Cortex of kidney (tissue), 1 donor: ENCODE measurements at places on chromosomes 7 and 10.

GRCh38 chr10:97095701-97096260 lies 90.0 kb downstream of the SLIT1 start:
- DNase-seq = no peak

DNA sequence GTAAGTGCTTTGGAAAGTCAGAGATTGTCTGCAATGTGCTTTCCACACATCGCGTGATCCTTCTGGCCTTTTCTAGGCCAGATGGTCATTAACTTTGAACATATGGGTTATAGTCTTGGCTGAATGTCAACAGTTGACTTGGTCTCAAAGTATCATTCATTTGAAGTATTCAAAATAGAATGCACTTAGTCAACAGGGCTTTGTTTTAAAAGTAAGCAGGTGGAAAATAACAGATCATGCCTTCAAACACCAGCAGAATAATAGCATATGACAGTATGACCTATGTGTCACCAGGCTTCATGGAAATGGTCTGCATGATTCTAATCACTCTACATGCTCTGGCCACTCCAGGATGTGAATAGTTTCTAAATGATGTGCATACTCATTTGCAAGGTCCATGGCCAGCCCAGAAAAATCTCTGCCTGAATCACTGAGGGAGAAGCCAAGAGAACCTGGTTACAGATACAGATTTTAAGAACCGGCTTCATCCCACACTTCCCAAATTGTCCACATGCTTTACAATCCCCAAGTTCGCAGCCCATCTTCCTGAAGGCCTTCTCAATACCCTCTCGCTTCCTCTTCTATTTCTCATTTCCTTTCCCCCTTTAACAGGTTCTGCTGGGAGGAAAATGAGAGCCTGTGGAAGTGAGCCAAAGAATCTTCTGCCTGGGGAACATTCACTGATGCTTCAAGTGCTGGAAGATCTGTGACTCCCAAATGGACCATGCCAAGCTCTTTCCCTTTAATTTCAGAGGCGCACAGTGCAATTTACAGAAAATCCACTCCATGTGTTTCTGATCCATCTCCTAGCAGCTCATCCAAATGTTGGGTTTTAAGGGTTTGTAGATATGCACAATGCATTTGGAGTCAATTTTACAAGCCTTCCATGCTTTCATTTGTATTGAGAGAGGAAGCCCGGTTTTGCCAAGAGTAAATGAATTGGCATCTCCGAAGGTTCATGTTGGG lies 122.8 kb upstream of the GDF10 start:
- DNase-seq = no peak

DNA sequence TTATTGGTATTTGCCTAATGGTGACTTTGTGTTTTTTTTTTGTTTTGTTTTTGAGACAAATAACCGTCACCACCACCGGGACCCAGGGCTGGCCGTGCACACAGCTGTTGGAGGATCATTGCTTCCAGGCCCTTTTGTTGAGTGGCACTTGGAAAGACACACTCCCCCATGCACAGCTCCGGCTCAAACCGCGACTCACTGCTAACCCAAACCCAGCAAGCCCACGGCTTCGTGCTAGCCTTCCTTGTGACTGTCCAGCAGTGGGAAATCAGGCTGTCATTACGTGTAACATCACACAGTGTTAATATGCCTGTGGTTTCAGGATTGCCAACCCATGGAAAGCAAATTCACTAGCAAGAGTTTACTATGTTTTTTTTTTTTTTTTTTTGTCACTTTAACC lies 17.4 kb downstream of the BNIP3 start:
- no peak for DNase-seq

DNA sequence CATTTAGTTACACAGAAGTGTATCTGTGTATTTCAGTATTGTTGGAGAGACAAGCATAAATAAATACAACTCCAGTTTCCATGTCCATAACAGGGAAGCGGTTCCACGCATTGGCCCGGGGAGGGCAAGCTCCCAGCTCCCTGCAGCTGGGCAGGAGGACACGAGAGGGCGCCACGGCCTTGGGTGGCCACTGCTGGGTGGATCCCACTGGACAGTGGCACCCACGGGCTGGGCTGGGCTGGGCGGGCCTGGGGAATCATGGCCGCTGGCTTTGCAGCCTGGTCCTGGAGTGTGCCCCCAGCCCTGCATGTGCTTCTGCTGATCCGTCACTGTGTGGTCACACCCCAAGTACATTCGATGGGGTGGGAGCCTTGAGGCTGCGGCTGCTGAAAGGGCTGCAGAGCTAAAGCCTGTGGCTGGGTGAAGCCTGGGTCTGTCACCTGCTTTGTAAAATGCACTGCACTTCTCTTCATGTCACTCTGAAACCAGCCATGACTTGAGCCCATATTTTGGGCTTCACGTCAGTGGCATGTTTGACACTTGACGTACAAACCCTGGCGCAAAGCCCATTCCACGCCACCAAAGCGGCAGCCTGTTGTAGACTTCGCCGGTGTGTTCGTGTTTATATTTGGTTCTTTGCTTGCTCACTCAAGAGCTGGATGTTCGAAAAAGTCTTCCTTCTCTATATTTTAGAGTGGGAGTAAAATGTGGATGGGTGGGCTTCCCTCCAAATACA lies 27.5 kb downstream of the LRRC27 start:
- DNase-seq = no peak

GRCh38 chr7:31595390-31595789 lies 81.5 kb downstream of the ITPRID1 start:
- DNase-seq = no peak

GRCh38 chr10:97612386-97612785 lies 20.9 kb downstream of the MORN4 start:
- DNase-seq = no peak

- no peak for DNase-seq
These were observed 784.5 kb upstream of the IGFBP3 start for GRCh38 chr7:46705386-46706255.

DNA sequence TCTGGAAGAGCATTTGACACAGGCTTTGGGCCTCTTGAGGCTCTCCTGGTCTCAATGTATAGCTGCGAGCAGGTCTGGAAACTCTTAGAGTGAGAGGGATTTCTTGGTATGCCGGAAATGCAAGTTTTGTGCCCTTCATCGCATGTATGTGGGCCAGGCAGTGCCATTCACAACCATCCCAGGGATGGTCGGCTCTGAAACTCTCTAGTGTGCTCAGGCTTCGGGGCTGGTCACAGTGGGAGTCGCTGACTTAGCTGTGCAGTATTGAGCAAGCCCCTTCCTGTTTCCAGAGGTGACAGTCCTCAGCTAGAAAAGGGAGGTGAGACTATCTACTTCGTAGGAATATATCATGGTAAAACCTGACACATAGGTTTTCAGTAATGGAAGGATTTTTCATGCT lies 2.0 kb upstream of the AOAH start:
- no peak for DNase-seq

DNA sequence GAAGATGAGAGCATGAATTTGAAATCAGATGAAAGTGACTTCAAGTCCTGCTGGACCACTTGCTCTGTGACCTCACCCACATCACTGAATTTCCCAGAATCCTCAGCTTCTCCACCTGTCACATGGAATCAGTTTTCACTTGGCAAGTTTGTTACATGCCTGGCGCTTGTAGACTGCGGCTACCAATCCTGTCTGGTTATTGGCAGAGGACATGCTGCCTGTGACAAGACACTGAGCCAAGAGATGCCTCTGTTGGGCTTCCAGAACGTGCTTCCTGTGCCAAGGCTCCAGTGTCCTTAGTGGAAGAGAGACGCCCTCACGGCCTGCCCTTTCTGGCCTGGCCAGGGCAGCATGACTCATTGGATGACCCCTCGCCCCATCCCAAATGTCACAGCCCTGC lies 4.4 kb upstream of the MYL10 start:
- no peak for DNase-seq

- no peak for DNase-seq
These were observed 362.4 kb downstream of the CNTNAP2 start for GRCh38 chr7:146479040-146479439.

GRCh38 chr7:71133232-71133622 lies 1.3 kb downstream of the GALNT17 start:
- no peak for DNase-seq

GRCh38 chr10:96612055-96612830 lies 25.4 kb upstream of the TM9SF3 start:
- no peak for DNase-seq

GRCh38 chr7:102872460-102872859 lies 40.3 kb upstream of the LRRC17 start:
- no peak for DNase-seq

- no peak for DNase-seq
These were observed 3.2 kb upstream of the ZNF775 start for GRCh38 chr7:150375662-150376521.

DNA sequence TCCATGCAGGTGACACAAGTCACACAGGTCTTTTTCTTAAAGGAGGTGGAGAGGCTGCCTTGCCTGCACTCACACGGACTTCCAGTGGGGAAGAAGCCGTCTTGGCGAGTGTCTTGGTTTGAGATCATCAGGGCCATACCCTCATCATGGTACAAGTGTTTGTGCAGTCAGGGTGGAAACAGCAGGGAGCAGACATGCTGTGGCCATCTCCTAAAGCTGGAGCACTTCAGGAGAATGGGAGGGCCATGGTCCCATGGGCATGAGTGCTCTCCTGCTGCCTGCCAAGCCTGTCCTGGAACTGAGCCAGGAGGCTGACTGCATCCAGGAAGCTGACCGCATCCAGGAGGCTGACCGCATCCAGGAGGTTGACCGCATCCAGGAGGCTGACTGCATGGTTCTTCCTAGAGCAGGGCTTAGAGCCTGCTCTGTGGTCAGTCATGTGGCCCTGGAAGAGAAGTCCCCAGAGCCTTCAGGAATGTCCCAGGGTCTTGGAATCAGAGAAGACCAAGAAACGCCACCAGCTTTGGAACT lies 98.4 kb downstream of the ADARB2 start:
- no peak for DNase-seq

- no peak for DNase-seq
These were observed 164.3 kb downstream of the NRF1 start for GRCh38 chr7:129775695-129776361.

- DNase-seq = no peak
These were observed 444.2 kb upstream of the NPVF start for GRCh38 chr7:25672496-25672895.
